ENCODE measurements at places on chromosomes 1 and 21.

DNA sequence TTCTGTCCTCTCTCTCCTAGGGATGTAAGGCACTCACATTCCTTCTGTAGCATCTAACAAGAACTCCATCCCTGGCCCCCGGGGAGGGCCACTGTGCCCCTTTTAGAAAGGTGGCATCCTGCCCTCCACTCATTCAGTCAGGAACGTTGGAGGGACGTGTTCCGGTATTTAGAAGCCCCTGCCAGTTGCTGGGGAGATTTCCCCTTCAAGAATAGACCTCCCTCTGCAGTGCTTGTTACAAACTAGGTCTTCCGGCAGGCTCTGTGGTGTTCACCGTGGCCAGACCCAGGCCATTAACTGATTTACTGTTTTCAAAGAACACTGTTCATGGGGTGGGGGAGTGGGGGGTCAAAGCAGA is 779 bp downstream of the PCP4L1 start:
- no peak for DNase-seq

- no peak for DNase-seq
Observed at GRCh38 chr1:101547357-101547756, 310.5 kb downstream of the S1PR1 start.

DNA sequence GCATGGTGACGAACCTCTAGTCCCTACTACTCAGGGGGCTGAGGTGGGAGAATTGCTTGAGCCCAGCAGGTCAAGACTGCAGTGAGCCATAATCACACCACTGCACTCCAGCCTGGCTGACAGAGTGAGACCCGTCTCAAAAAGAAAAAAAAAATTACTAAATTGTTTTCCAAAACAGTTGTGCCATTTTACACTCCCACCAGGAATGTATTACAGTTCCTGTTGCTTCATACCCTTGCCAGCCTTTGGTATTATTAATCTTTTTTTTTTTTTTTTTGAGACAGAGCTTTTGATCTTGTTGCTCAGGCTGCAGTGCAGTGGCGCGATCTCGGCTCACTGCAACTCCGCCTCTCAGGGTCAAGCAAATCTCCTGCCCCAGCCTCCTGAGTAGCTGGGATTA is 55.9 kb downstream of the RPS6KA1 start:
- no peak for DNase-seq

- DNase-seq: no peak
Observed at GRCh38 chr21:45404730-45405270, at the start of gene COL18A1. Gene COL18A1 (plus strand): TSS chr21:45405165. CDS start chr21:45405231, 66 bp downstream.

- DNase-seq: no peak
Observed at GRCh38 chr1:193538003-193538354, 351.6 kb upstream of the B3GALT2 start.

DNA sequence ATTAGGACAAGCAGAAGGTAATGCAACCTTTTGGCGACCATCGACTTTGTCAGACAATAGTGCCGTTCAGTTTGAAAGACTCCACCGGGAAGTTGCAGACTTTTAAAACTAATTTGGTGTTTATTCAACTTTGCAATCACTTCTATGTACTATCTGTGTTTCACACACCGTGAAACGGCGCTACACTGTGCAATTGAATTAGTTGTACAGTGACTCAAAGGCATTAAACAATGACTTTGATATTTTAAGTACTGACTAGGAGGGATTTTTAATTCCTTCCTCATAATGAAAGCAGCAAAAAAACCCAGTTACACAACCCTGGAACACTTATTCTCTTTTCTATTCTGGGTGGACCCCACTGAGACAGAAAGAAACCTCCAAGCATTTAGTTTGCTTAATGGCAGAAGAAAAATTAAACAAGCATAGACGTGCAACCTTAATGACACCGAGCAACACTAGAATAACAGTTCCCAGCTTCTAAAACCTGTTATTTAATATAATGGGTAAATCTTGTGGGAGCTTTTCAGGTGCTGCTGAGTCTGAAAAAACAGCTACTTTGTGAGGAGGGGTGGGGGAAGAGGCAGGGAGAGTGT is 176.8 kb downstream of the LMO4 start:
- DNase-seq: no peak

GRCh38 chr1:12015001-12015491 is 4.3 kb upstream of the MIIP start:
- DNase-seq: no peak

DNA sequence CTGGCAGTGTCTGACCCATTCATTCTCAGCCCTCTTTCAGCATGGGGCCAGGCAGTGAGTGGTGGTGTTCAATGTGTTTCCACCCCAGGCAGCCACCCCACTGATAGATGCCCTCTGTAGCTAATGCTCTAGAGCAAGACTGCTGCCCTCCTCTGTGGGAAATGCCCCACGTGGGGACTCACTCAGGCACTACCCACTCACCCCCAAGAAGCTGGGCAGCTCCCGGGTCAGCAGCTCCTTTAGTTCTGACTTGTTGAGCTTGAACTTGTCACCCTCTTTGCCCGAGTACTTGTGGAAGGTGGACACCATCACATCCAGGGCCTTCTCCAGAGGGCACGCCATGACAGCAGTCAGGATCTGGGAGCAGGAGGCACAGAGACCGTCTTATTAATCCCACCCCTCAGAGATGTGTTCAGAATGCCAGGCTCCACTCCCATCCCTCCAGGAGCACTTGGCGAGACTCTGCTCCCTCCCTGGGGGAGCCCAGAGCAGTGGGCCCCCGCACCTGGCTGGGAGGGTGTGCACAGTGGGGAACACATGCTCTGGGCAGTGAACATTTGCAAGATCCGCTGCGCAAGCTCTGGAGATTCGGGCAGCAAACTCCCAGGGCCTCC is 1.0 kb downstream of the S100A4 start:
- no peak for DNase-seq

DNA sequence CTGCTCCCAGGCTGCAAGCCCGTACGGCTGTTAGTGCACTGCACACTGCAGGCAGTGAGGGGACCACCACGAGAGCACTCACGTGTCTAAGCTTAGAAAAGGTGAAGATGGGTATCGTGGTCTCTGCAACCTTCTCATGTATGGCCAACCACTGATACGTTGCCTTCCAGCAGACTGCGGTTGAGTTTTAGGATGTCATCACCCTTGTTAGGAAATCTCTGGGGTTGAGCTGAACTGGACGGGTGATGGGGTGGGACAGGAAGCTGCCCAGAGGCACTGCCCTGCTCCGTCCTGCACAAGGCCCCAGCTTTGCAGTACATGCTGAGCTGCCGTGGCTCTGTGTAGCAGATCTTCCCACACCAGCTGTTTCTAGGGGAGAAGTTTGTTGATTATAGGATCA is 43.3 kb downstream of the FAAP20 start:
- DNase-seq: no peak

GRCh38 chr1:6336776-6337622 is 56.6 kb downstream of the ACOT7 start:
- DNase-seq: no peak

GRCh38 chr1:155038602-155039307 is 5.1 kb downstream of the DCST1 start:
- DNase-seq: no peak

GRCh38 chr1:197422993-197423392 is 154.9 kb downstream of the CRB1 start:
- DNase-seq: no peak

GRCh38 chr1:66489151-66489550 is 44.8 kb upstream of the SGIP1 start:
- no peak for DNase-seq

All from C1 segment of cervical spinal cord (tissue), 14 donors.